ENCODE measurements at places on chromosomes 6 and 20. TPM values are rescaled to one million over a fixed set of nuclear protein-coding genes. Genes with fewer than 3 reads are reported as not detected.

GRCh38 chr6:148713033-148713738 lies 33.6 kb upstream of the UST start:
- DNase-seq = no peak

- DNase-seq = no peak
These were observed 296.8 kb downstream of the UTRN start for GRCh38 chr6:144581812-144582537.

The PTCRA gene
- total RNA-seq = not detected

- no peak for DNase-seq
These were observed 125.0 kb upstream of the HDGFL1 start for GRCh38 chr6:22444330-22444729.

- DNase-seq = no peak
These were observed 30.7 kb downstream of the SLC35D3 start for GRCh38 chr6:136952714-136953260.

DNA sequence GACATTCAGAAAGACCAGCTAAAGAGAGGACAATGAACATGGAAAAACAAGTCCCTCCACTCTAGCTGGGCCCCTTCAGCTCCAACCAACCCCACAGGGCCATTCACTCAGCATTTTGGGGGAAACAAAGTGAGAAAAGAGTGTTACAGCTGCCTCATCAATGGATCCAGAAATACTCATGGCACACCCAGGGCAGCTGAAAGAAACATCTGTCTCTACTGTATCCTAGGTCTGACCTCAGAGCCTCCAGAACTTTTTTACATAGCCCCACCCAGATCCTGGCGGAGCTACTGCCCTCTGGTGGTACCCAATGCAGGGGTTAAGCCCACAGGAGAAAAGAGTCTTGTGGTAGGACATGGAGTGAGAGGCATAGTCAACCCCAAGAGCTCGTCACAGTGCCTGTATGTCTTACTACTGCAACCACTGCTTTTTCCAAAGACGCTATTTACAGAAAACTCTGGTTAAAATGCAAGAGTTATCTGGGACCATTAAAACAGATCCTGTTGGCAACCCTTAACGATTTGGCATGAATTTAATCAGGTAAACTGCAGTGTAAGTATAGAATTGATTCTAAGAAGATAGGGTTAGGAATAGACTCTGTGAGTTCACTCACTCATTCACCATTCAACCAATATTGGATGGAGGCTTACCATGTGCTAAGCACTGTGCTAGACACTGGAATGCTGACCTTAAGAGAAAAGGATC lies 37.4 kb upstream of the FAM83C start:
- DNase-seq = peak; percentile 37

Measured in CD4-positive, alpha-beta T cell (primary cell).